ENCODE measurements at places on chromosomes 7 and 10.
A peak's percentile ranks its signal among the peaks of the same experiment; 100 is the strongest.

GRCh38 chr7:139532636-139533155, 9.2 kb downstream of the CLEC2L start:
- DNase-seq, result no peak

DNA sequence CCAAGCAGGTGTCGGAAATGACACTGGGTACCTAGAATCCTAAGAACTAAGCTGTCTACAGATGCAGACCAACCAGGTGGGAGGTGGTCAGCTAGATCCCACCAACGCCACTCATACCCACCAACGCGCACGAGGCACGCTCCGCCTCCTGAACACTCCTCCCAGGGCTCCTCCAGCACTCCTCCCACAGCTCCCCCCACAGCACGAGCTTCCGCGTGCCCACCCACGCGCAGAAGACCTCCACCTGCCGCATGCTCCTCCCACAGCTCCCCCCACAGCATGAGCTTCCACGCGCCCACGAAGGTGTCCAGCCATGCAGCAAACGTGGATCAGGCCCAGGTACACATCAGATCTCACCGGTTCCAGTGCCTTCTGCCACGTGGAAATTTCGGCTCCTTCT, 196.0 kb downstream of the MAD1L1 start:
- DNase-seq, result no peak

- DNase-seq, result peak; percentile 32
Observed at GRCh38 chr7:98105942-98106544, 619 bp upstream of the LMTK2 start.

- DNase-seq, result no peak
Observed at GRCh38 chr7:16891874-16892643, 10.3 kb upstream of the AGR3 start.

DNA sequence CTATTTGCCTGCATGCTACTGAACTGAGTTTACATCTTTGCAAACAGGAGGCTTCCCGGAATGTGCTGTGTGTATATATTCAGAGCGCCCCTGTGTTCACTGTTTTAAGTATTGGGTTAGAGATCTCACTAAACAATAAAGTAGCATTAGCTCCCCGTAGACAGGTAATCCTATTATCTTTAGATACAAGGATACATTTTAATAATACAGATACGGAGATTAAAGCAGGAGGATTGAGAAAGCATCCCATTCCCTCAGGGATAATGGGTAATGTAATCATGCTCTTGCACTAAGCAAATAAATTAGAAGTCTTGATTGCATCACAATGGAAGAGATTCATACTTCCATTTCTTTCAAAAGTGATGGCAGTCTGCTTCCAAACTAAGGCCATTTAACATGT, 809.0 kb downstream of the NRG3 start:
- no peak for DNase-seq

GRCh38 chr10:73922007-73922863, 11.3 kb downstream of the PLAU start:
- no peak for DNase-seq

GRCh38 chr10:116197946-116198675, 74.9 kb downstream of the GFRA1 start:
- no peak for DNase-seq

GRCh38 chr7:110786328-110786965, 304.5 kb upstream of the LRRN3 start:
- no peak for DNase-seq

DNA sequence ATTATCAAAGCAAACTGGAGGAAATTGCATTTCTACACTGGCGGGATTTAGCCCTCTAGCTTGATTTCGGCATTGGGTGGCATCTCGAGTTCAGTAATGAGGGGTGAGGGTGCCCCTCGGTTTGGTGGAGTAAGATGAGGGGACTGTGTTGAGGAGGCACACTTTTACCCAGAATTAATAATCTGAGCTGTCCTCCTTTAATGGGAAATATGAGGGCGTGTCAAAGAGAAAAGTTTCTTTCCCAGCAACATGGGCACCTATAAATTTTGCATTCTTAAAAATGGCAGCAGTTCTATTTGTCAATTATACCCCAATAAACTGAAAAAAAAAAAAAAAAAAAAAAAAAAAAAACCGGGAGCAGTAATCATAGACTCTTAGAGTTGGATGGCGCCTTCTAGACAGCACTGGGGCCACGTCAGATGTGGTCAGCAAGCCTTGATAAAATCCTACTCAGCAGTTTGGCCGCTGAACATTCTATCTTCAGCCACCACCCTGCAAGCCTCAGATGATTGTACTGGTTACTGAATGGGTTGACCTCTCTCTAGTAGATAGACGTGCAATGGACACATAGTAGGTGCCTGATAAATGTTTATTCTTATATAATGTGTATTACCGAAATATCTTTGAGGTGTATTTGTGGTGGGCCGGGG, 931 bp downstream of the PAPSS2 start:
- no peak for DNase-seq

DNA sequence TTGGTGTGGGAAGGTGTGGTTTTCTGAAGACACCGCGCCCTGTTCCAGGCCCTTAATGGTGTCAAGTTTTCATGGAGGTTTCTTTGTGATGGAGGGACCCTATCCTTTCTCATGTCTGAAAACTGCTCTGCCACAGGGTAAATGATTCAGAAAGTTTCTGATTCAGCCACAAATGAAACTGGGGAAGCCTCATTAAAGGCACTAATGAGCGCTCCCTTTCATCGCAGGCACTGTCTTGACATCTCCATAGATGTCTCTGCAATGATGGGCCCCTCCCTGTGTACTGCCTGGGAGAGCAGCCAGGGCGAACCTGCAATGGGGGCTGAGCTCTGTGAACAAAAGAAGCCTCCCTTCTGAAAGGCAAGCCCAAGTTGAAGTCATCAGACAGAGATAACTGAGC, 355.3 kb downstream of the PRPF18 start:
- no peak for DNase-seq

DNA sequence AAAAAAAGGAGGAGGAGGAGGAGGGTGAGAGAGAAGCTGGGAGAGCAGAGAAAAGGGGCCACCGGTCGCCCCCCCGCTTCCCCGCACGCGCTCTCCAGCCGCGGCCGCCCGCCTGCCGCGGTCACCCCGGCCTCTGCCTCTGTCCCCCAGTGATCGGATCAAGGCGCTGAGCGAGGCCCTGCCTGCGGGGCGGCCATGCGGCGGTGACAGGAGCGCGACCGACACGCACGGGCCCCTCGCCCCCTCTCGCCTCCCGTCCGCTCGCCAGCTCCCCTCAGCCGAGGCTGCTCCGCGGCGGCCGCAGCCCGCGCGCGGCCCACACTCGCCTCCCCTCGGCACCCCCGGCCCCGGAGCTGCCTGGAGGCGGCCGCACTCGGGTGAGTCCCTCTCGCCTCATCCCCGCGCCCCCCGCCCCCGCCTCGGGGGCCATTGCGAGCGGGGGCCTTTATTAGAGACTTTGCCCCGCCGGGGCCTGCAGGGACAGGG, at the start of gene GTF2I:
TSS of gene GTF2I (plus strand) at position 27 of the 486 bp plus-strand sequence. CDS start 31,411 bp downstream, outside the sequence.
- no peak for DNase-seq

DNA sequence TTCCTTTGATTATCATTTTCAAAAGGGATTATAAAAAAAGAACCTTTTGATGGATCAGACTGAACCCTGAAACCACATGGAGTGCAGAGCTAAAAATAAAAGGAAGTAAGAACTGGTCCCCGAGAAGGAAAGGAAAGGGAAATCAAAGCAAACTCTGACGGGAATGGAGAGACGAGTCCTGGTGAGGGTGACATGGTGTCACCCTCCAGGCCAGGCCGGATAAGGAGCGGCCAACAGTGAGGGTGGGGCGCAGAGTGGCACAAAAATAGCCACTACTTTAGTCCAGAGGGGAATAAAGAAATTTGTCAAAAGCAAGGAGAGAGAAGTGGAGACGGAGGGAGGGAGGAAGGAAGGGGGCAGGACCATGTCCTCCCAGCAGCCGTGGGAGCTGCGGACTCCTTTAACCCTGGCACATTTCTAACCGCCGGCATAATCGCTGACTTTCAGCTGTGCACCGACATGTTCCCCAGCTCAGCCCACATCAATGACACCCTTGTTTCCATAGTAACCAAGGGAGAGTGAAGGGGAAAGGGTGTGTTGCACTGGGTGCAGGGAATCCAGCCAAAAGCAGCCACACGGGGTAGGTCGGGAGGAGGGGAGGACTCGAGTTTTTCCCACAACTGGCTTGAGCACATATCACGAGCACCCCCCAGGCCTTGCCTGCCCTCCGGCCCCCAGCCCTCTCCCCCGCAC, 29.7 kb downstream of the TRIM8 start:
- peak; percentile 72 for DNase-seq

DNA sequence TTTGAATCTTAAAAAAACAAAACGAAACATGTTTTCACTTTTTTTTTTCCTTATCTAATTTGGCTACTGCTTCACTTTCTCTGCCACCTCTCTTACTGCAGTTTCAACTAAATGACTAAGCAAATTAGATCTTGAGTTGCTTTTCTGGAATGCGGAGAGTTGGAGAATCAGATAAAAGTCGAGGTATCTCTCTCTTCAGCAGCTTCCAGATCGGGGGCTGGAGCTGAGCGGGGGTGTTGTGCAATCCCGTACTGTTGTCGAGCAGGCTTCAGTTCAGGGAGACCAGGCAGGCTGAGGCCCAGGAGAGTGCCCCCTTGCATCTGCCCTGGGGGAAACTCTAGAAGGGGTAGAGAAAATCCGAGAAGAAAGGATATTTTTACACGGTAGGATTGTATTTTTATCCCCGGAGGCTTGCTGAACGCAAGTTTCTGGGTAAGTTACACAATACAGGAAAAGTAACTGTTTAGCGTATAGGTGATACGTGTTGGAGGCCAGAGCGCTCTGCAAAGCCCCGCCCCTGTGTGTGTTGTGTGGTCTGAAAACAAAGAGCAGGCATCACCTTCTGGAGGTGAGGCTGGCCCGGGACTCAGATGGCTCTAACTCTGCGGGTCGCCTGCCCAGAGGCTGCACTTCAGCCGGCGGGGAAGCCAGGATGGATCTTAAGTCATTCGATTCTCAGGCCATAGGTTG, 116.6 kb downstream of the KLF6 start:
- DNase-seq, result peak; percentile 70

DNA sequence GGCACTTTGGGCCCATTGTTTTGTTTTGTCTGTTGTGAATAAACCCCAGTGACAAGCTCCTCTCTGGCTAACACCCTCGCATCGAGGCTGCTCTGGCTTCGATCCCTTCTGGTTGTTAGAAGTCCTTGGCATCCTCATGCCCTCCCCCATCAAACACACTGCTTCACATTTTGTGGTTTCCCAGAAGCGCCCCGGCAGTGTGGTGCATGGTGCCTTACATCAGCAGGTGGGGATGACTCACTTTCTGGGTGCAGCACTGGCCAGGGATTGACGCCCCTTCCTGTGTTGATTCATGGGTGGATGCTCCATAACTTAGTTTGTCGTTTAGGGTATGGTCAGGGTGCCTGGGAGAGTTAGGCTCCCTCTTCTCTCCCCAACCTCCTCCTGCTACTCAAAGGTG, 51.4 kb downstream of the PLPP4 start:
- DNase-seq, result no peak

- no peak for DNase-seq
Observed at GRCh38 chr10:48946891-48947500, 7.4 kb upstream of the LRRC18 start.

DNA sequence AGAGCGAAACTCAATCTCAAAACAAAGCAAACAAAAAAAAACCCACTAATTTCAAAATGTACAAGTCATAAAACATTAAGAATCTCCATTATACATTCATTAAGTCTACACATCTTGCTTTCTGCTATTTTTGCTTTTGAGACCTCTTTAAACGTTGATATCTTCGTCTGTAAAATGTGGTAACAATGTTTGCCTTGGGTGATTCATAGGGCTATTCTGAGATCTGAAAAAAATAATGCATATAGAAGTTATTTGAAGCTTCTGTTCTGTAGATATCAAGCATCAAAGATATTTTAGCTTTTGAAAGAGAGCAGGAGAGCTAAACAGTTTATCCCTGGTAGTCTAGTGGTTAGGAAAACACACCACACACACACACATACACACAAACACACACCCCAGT, 158.1 kb upstream of the PLXDC2 start:
- no peak for DNase-seq

DNA sequence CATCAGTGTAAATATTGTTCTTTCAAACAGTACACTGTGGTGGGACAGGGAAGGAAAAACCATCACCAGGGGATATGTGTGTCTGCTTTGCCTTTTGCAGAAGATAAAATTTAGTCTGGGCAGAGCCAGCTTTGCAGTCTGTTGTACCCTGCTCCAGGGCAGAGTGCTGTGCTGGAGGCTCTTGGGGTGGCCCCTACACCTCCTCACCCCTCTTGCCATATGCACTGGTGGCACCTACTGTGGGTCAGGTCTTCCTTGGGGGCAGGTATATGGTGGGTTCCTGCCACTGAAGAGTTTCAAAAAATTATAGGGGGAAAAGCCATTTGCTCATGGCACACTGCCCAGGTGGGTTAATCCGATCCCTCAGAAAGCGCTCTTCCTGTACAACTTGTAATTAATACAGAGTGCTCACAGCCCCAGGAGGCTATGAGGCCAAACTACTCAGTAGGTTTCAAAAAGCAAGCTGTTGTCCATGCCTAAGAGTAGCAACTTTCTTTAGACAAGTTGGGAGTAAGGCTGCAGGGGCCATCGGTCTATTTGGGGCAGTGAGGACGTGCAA, 112.7 kb upstream of the BMPER start:
- DNase-seq, result no peak

All from activated T-cell treated with anti-CD3 and anti-CD28 coated beads, Interleukin-2, amount 50 U/mL, for 24 hours (primary cell).